Neuronal stem cell (in vitro differentiated cells): ENCODE measurements at places on chromosomes 6 and 20.

DNA sequence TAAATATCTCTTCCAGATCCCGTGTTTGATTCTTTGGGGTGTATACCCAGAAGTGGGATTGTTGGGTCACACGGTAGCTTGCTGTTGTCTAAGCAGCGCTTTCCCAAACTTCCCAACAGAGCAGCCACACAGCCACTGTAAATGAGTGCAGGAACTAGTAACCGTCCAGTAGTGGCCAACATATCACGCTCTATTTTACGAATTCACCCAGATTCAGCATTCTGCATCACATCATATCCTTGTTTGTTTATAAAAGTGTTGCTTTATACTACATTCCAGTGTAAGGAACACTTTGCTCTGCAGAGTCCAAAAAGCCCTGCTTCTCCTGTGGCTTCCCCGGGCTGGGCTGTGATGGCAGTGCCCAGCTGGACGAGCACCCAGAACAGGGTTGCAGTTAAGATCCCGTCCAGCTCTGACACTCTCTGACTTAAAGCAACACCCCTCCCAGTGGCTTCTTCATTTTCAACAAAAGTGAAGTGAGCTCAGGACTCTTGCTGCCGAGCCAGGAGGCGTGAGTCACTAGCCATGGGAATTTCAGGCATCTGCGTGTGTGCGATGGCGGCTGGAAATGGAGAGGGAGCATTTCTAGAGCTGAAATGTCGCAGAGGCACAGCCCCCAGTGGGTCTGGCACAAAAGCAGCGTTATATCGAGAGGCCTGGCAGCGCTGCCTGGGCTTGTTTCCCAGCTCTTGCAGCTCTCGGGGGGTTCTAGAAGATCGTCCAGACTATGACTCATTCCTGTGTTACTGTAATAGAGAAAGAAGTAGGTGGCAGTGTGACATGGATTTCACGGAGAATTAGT lies 216.3 kb upstream of the ECI2 start:
- no peak overlapping the region for H3K4me3 ChIP-seq
- no peak for DNase-seq
- H3K27ac ChIP-seq, result no peak overlapping the region
- no peaks in the 10 kb centered on the region for H3K36me3 ChIP-seq
- no peaks in the 10 kb centered on the region for H3K27me3 ChIP-seq

DNA sequence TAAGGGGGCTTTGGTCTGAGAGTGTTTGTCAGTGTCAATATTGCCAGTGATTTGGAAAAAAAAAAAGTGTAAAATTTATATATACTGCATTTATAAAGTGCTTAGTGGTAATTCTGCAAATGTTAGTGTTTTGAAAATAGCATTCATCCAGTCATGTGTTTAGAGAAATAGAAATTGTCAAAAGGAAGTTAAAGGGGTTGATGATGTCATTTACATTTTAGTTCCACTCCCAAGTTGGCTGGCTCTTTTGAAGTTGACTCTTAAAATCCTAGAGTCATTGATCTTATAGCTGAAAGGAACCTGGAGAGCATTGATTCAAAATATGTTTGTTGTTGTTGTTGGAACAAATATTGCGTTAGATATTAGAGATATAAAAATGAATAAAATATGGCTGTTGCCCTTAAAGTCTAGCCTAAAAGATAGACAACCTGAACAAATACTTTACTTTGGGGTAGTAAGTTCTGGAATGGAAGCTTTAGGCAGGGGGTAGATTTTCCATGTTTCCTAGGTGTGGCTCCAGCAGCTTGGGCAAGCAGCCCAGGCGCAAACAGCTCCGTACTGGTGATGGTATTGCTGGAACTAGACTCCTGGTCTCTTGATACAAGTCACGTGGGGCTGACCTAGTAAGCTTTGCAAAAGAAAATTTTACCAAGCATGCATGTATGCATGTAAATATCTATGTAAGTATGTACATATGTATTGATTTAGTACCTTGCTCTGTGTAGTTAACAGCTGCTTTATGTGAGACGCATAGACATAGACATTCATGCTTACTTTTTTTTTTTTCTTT lies 46.3 kb downstream of the HIVEP1 start:
- H3K36me3 ChIP-seq, result no peaks in the 10 kb centered on the region
- no peaks in the 10 kb centered on the region for H3K27me3 ChIP-seq
- H3K4me1 ChIP-seq, result peaks cover 14% of the 10 kb centered on the region
- DNase-seq, result no peak
- H3K27ac ChIP-seq, result no peak overlapping the region

DNA sequence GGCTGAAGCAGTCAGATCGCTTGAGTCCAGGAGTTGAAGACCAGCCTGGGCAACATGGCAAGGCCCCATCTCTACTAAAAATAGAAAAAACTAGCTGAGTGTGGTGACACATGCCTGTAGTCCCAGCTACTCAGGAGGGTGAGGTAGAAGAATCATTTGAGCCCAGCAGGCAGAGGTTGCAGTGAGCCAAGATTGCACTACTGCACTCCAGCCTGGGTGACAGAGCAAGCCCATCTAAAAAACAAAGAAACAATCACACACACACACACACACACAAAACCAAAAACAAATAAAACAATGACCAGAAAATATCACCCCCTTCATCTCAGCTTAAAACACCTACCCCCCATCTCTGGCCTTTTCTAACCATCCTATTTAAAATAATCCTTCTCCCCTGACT lies 68.0 kb downstream of the BTBD9 start:
- H3K4me1 ChIP-seq, result peaks cover 2% of the 10 kb centered on the region
- DNase-seq, result no peak
- H3K4me3 ChIP-seq, result no peak overlapping the region
- H3K27ac ChIP-seq, result no peak overlapping the region

DNA sequence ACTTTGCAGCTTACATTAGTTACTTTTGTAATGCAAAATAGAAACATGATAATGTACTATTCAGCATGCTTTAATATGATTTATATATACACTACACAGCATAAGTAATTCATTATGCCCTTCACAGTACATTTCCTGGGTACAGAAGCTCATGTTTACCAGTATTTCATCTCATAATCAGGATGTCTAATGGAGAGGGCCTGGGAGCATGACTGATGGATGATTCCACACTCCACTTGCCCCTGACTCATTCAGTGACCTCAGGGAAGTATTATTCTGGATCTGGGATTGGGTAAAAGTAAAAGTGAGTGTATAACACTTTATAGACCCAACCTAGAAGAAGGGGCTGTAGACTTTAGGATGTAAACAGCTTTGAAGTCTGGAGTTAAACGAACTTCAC lies 31.4 kb upstream of the BACH2 start:
- no peaks in the 10 kb centered on the region for H3K36me3 ChIP-seq
- DNase-seq, result no peak
- H3K27me3 ChIP-seq, result no peaks in the 10 kb centered on the region
- H3K4me1 ChIP-seq, result no peaks in the 10 kb centered on the region

DNA sequence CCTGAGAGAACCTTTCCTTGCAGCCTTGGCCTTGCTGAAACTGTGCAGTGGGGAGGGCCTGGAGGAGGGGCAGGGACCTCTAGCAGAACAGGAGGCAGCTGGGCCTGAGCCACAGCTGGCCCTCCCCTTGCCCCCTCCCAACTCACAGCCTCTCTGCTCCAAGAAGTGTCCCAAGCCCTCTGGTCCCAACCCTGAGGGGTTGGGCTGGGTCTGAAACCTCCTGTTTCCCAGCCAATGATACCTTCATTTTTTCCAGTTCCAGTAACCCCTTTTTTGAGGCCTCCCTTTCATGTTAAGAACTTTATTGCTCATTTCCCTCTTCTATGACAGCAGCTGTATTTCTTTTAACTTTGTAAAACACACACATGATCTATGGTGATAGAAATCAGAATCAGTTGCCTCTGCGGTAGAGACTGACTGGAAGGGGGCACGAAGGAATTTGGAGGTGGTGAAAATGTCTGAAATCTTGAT lies 17.9 kb upstream of the ARMC12 start:
- peaks cover 30% of the 10 kb centered on the region for H3K4me1 ChIP-seq
- H3K36me3 ChIP-seq, result no peaks in the 10 kb centered on the region
- H3K4me3 ChIP-seq, result peak overlapping the region; percentile 58
- H3K27ac ChIP-seq, result no peak overlapping the region
- no peaks in the 10 kb centered on the region for H3K27me3 ChIP-seq
- no peak for DNase-seq

DNA sequence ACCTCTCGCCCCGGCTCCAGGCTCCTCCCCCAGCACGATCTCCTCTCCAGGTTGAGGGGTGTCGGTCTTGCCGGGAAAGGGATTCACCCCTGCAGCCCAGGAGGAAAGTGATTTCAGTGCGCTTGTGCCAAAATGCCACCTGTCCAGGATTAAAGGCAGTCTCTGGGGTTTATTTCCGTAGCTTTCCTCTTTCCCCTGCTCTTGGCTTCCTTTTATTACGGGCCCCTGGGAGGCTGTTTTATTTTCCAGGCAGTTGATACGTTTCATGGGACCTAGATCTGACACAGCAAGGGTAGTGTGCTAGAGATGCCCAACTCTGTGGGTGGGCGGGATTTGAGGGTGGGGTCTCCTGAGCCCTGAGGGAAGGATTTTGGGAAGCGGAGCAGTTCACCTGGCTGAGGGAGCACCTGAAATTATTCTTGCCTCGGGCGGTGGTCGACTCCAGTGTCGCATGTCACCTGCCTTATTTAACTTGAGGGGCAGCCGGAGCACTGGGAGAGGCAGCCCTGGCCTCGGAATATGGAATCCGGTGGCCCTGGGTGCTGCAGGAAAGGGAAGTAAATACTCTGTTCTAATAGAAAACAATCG lies 9.5 kb upstream of the NKX2-2 start:
- no peak overlapping the region for H3K27ac ChIP-seq
- no peak overlapping the region for H3K4me3 ChIP-seq
- H3K36me3 ChIP-seq, result no peaks in the 10 kb centered on the region
- peaks cover 9% of the 10 kb centered on the region for H3K4me1 ChIP-seq

- H3K4me3 ChIP-seq, result no peak overlapping the region
- H3K4me1 ChIP-seq, result peaks cover 3% of the 10 kb centered on the region
- H3K27me3 ChIP-seq, result no peaks in the 10 kb centered on the region
- H3K27ac ChIP-seq, result no peak overlapping the region
Measured at GRCh38 chr6:13523826-13524622, 36.6 kb upstream of the GFOD1 start.

DNA sequence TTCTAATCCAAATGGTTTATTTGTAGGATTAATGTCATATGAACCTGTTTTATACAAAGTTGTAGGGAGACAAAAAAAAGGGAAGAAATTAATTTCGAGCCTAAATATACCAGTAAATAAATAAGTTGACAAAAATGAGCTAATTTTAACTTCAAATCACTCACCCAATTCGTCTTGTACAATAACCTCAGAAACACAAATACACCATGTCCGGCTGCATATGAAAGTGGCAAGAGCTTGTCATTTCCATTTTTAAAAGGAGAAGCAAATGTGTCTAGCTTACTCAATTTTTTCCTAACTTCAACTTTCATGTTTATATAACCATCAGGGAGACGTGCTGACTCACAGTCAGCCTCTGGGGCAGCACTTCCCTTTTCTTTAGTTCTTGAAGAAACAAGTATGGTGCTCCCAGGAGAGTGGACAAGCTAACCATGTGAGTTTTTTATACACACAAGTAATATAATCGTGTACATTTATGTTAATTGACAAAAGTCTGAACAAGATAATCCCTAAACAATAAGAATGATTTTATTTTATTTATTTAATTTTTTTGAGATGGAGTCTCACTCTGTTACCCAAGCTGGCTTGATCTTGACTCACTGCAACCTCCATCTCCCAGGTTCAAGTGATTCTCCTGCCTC lies 55.5 kb upstream of the SGK1 start:
- no peak overlapping the region for H3K4me3 ChIP-seq
- no peaks in the 10 kb centered on the region for H3K36me3 ChIP-seq
- H3K27me3 ChIP-seq, result peaks cover 3% of the 10 kb centered on the region
- DNase-seq, result no peak
- H3K4me1 ChIP-seq, result no peaks in the 10 kb centered on the region

GRCh38 chr20:45154183-45154582 lies 20.5 kb upstream of the PI3 start:
- H3K4me3 ChIP-seq, result no peak overlapping the region
- no peak overlapping the region for H3K27ac ChIP-seq
- no peaks in the 10 kb centered on the region for H3K36me3 ChIP-seq
- no peaks in the 10 kb centered on the region for H3K4me1 ChIP-seq

DNA sequence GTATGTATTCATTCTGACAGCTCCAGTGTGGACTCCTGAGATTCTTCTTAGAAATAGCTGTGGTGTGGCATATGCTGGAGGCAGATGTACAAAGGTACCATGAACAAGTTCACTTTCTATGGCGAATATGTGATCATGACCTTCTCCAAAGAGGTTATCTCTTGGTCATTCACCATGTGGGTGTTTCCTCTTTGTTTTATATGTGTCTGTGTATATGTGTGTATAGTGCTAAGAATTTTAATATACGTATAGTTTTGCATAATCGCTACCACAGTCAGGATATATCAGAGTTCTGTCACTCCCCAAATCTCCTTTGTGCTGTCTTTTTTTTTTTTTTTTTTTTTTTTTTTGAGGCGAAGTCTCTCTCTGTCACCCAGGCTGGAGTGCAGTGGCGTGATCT lies 47.1 kb downstream of the PHACTR2 start:
- no peaks in the 10 kb centered on the region for H3K27me3 ChIP-seq
- H3K27ac ChIP-seq, result no peak overlapping the region
- DNase-seq, result no peak
- H3K4me3 ChIP-seq, result no peak overlapping the region
- no peaks in the 10 kb centered on the region for H3K36me3 ChIP-seq

DNA sequence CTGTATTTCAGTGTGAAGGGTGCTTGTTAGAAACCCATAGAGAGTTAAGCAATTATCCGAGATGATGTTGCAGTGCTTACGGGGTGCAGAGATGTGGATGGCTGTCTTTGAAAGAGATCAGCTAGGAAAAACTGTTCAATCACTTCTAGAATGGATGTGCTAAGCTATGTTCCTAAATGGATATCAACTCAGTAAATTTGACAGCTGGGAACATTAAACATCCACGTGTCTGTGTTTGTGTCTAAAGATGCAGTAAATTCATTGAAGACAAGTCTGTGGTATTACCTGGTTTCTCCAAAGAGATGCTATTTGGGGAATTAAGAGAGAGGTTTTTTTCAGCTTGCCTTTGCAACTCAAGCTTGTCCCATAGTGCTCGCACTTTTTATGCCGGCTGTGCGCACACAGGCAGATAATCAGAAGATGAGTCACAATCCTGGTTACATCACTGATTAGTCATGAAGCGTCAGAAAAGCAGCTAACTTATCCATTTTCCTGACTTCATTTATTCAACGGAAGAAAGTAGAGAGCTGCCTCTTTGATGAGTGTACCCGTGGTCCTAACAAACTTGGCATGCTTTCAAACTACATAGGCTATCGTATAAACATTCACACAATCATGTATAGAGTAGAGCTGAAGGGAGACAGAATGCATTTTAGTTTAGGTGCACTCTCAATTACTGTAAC lies 691.7 kb upstream of the SLC35B3 start:
- DNase-seq, result no peak
- H3K27ac ChIP-seq, result no peak overlapping the region
- no peaks in the 10 kb centered on the region for H3K27me3 ChIP-seq
- no peak overlapping the region for H3K4me3 ChIP-seq

- H3K36me3 ChIP-seq, result no peaks in the 10 kb centered on the region
- no peaks in the 10 kb centered on the region for H3K4me1 ChIP-seq
- no peak overlapping the region for H3K4me3 ChIP-seq
- no peak overlapping the region for H3K27ac ChIP-seq
- no peak for DNase-seq
- no peaks in the 10 kb centered on the region for H3K27me3 ChIP-seq
Measured at GRCh38 chr6:75501756-75502155, 8.2 kb upstream of the FILIP1 start.

GRCh38 chr20:37807471-37808232 lies 95.3 kb upstream of the VSTM2L start:
- H3K4me3 ChIP-seq, result no peak overlapping the region
- DNase-seq, result no peak
- H3K27ac ChIP-seq, result no peak overlapping the region
- no peaks in the 10 kb centered on the region for H3K4me1 ChIP-seq
- no peaks in the 10 kb centered on the region for H3K27me3 ChIP-seq
